ENCODE measurements at places on chromosomes 12 and 14.

- no peak for DNase-seq
Measured at GRCh38 chr14:99150236-99150635, 121.8 kb downstream of the BCL11B start.

DNA sequence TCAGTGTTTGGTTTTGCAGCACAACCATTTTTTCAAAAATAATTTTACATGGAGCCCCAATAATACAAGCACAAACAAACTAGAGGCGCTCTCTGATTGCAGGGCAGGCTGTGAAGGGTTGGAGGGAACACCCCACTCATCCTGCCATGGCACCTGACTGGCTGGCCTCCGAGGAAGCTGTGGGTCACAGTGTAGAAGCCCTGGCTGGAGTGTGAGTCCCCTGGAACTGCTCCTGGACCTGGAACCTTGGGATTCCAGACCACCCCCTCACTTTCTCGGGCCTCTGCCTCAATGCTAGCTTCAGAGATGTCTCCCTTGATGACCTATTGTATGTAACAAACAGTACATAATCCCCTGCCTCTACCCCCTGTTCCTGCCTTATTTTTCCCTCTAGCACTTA, 14.8 kb upstream of the SERPINA12 start:
- DNase-seq, result no peak

DNA sequence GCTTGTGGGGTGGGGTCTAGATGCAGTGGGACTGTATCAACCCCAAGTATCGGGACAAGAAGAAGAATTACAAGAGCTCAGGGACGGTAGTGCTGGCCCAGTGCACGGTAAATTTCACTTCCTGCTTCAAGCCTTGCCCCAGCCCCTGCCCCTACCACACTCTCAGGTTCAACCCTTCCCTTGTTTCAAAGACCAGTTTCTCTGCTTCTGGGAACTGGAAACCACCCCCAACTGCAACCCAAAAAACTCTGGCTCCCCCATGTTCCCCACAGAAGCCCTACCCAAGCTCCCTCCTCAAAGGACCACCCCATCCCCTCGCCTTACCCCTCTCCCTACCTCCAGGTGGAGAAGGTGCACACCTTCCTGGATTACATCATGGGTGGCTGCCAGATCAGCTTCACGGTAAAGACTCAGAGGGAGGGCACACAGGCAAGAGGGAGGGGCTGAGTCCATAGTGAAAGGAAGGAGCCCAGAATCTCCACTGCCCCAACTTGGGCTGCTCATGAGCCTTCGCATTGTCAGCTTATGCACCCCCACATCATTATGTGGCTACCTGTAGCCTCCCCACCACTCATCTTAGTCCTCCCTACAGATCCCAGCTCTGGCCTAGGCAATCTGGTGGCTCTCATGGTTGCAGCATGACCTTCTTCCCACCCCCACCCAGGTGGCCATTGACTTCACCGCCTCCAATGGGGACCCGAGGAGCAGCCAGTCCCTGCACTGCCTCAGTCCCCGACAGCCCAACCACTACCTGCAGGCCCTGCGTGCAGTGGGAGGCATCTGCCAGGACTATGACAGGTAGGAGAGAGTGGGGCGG, 4.3 kb downstream of the CPNE6 start:
- DNase-seq, result no peak

- no peak for DNase-seq
Measured at GRCh38 chr12:111445726-111446581, 40.2 kb downstream of the SH2B3 start.

- DNase-seq, result no peak
Measured at GRCh38 chr12:25236626-25237025, 14.1 kb downstream of the KRAS start.

GRCh38 chr14:72745546-72745945, 148.4 kb downstream of the DPF3 start:
- no peak for DNase-seq

DNA sequence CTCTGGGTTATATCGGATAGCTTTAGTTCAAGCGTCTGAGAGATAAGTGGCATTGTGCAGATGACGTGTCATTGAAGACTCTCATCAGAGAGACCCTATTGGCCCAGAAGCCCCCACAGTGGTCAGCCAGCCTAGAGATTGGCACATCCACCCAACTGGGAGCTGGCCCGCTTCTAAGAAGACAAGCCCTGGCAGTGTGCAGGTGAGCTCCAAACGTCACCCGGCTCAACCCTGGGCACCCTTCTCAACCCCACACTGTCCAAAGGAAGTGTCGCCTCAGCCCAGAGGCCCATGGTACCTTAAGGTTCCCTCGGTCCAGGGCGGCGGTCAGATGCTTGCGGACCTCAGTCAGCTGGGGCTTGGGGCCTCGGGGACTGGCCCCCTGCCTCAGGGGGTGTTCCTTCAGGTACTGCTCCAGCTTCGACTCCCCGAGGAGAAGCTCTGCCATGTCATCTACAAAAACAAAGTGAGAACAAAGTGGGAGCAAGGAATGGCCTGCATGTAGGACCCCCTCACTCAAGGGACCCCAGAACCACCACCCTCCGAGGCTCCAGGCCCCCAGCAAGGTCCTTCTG, 30.3 kb downstream of the TTC7B start:
- no peak for DNase-seq

DNA sequence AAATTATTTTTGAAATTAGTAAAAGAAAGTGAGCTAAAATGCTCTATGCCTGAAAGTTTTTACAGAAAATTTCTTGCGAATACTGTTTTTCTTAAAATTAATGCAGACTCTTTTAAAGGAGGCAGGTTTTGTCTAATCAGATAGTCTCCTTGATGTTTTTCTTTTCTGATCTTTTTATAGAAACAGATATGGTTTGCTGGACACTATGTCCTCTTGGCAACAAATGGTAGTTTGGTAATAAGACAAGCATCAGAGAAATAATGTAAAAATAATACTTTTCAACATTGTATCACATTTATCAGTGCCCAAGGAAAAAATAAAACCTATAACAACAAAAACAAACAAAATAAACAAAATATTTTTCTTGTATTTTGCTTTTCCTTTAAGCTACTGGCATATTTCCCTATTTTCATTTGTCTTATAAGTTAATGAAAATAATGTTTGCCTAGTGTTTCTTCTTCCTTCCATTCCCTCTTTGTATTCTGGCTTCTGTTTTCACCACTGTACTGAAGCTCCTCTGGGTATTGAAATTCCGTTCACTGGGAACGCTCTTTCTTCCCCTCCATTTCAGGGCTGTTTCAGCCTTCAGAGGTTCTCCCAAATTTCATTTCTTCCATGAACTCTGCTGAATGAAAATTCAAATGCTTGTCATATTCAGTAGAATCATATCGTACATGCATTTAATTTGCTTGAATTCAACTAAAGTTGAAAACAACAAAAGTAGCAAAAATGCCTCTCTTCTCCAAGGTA, 115.3 kb downstream of the TRMT5 start:
- DNase-seq, result no peak

- no peak for DNase-seq
Measured at GRCh38 chr14:99684410-99684934, 374 bp downstream of the CYP46A1 start.

- DNase-seq, result no peak
Measured at GRCh38 chr14:41604721-41605531, 1.8 kb upstream of the LRFN5 start.

GRCh38 chr12:14962153-14962539, 745 bp upstream of the ARHGDIB start:
- no peak for DNase-seq

DNA sequence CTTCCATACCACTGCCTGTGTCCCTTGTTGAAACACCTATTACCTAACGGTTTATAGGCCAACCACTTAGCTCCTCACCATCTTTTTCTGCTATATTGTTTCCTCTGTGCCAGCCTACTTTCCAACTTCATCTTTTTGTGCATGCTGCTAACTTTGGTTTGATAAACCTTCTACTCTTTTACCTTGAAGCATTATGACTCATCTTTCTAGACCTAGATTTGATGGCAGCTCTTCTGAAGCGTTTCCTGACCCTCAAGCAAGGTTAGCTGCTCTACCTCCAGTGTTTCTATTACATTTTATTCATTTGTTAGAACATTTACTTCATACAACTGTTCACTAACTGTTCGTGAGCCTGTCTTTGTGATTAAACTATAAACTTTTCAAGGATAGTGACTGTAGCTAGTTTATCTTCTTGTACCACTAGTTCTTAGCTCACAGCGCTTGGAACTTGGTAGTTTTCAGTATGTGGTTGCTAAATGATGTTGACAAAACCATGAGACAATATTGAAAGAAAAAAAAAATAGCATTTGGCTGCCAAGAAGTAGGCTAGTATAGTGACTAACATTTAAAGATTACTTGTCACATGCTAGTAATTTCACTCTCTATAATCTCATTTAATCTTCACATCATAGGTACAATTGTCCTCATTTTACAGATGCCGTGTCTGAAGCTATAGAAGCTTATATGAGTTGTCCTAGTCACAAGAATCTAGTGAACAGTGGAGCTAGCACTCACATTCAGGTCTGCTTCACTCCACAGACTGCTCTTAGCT, 79.5 kb downstream of the APAF1 start:
- no peak for DNase-seq

DNA sequence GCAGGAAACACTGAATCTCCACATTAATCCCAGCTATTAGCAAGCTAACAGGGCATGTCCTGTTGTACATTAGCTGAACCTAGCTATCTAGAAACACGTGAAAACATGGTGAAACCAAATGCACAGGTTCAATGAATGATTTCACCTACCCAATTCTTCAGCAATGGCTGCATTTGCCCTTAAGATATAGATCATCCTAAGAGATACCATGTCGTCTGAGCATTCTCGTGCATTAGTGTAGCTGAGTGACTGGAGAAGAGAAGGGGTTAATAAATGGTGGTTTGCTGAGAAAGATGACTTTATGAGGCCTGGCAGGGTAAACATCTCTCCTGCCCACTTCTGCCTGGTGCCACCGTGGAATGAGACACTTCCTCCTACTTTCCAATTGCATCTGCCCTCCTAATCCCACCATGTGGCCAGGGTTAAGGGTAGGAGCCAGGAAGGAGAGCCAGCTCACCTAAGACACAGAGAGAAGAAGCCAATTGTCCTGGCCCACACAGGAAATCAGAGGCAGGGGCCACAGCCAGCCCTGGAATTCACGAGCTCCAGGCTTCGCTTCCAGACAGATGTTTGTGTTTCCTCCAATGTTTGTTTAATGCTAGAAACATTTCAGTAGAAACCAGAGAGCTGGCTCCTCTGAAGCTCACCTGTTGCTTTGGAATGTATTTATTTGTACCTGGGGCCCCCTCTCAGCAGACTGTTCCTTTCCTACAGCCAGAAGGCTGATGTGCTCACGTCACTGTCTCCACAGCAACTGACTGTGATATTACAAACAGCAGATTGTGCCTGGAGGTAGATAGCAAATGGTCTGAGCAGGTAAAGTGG, 126.0 kb upstream of the PARP11 start:
- DNase-seq, result no peak

- no peak for DNase-seq
Measured at GRCh38 chr14:86973177-86973576, 1019.8 kb downstream of the GALC start.

- no peak for DNase-seq
Measured at GRCh38 chr14:53542732-53543131, 389.6 kb upstream of the DDHD1 start.

GRCh38 chr12:104632724-104633201, 176.0 kb downstream of the CHST11 start:
- no peak for DNase-seq
